CD8-positive, alpha-beta T cell (primary cell): ENCODE measurements at places on chromosomes 4 and X.

GRCh38 chr4:123838474-123838873, 441.9 kb downstream of the SPRY1 start:
- no peak for DNase-seq

GRCh38 chr4:101294597-101294996, 52.7 kb downstream of the PPP3CA start:
- DNase-seq, result no peak

GRCh38 chrX:7269991-7270390, 122.0 kb upstream of the PUDP start:
- no peak for DNase-seq

DNA sequence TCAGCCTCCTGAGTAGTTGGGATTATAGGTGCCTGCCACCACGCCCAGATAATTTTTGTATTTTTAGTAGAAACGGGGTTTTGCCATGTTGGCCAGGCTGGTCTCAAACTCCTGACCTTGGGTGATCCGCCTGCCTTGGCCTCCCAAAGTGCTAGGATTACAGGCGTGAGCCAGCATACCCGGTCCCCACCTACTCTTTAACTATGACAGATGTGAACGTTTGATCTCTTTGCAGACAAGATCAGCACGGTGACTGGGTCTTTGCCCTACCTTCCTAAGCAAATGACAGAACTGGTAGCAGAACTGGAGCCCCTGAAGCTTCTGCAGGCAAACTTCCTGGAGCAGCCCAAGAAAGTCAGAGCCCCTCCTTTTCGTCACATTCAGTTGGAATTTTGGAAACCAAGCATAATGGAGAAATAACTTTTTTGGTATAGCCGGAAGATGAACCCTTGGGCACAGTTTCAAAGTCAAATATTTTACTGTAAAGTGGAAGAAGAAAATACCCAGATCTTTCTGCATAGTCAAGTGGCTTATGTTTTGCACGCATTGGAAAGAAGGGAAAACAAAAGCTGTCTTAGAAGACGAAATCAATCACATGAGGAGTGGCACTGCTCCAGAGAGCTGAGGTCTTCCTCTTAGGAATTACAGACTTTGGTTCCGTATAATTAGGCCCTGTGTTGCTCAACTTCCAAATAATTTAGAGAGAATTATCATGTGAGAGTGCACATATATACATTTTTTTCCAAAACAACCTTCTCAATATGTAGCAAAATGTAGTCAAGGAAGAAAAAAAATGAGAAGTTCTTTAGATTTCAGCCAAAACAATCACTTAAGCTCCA, 90.6 kb downstream of the SORBS2 start:
- no peak for DNase-seq

GRCh38 chr4:174873931-174874330, 44.2 kb upstream of the ADAM29 start:
- no peak for DNase-seq

GRCh38 chr4:181761156-181761555, 482.0 kb upstream of the TENM3 start:
- DNase-seq, result no peak

GRCh38 chrX:114903618-114904017, 113.8 kb downstream of the IL13RA2 start:
- no peak for DNase-seq

DNA sequence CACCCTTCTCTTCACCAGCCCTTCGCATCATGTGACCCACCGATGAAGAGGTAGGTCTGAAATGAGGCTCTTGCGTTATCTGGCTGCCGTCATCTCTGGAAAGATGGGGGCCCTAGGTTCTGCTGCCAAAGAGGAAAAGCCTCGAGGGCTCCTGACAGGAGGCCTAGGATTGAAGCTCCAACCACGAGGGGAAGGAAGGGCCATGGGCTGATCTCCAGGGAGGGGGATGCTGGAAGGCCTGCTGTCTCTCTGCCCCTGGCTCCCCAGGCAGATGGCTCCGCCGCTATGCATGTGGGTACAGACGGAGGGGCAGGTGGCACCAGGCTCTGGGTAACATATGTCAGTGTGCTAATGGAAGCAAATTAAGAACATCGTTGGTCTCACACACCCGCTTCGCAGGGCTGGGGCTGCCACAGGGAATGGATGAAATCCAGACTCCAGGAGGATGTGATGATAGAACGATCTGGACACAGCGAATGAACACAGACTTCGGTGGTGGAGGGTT, 44.9 kb downstream of the AFAP1 start:
- DNase-seq, result no peak

- no peak for DNase-seq
Measured at GRCh38 chr4:24970635-24971034, 57.8 kb upstream of the CCDC149 start.

GRCh38 chr4:128737098-128737513, 72.4 kb upstream of the JADE1 start:
- no peak for DNase-seq

DNA sequence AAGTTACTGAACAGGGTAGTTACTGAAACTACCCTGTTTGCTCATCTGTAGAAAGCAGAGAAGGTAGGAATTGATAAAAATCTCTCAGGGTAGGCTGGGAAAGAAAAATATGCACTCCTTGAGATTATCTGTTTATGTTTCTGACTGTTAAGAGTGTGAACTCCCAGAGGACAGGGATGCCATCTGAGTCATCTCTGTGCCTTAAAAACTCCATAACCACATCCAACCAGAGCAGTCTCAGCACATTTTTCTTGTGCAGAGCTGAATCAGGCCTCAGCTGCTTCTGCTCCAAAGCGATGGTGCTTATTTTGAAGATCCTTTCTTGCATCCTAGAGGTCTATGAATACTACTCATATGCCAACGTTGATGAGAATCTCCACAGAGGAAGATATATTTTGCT, 9.9 kb downstream of the CENPVL3 start:
- DNase-seq, result no peak
